Fibroblast of skin of abdomen (primary cell): ENCODE measurements at places on chromosomes 3 and 15.

- DNase-seq = peak; percentile 73
These were observed 226.8 kb upstream of the BHLHE40 start for GRCh38 chr3:4752201-4753072.

DNA sequence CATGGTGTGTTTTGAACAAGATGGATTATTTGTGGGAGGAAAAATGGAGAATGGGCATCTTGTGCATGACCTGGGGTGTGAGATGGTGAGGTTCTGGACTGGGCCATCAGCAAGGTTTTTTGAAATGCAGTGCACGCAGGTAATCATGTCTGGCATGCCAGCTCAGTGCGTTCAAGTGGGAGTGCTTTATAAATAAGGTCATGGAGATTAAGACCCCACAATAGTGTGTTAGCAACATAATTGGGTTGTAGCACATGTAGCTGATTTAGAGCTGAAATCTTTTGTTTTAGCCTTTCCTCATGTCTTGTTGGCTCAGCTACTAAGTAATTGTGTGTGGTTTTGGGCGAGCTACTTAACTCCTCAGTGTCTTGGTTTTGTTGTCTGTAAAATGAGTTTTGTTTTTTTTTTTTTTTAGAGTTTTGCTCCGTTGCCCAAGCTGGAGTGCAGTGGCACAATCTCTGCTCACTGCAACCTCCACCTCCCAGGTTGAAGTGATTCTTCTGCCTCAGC is 3.9 kb upstream of the CACNA1D start:
- DNase-seq = no peak

- DNase-seq = no peak
These were observed 103.1 kb downstream of the LINGO1 start for GRCh38 chr15:77529394-77530159.

- no peak for DNase-seq
These were observed 24.3 kb downstream of the PLA2G4F start for GRCh38 chr15:42131826-42132806.

- peak; percentile 83 for DNase-seq
These were observed 32.2 kb upstream of the GREM1 start for GRCh38 chr15:32685576-32685975.

DNA sequence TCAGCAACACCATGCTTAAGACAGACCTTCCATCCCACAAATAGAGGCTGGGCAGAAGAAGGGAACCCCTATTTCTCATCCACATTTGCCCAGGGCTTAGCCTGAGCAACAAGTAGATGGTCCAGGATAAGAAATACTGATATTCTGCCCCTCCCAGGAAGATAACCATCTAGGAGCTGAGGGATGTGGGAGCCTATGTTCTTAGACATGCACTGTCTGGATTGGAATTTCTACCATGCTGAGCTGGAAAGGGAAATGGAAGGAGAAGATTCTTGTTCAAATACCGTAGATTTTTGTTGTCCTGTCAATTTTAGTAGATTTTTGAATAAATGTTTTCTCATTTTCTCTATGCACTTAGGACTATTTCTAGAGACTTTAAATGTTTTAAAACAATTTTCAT is 450.7 kb upstream of the SEMA6D start:
- peak; percentile 4 for DNase-seq

GRCh38 chr3:138359148-138359918 is 11.0 kb downstream of the MRAS start:
- no peak for DNase-seq

DNA sequence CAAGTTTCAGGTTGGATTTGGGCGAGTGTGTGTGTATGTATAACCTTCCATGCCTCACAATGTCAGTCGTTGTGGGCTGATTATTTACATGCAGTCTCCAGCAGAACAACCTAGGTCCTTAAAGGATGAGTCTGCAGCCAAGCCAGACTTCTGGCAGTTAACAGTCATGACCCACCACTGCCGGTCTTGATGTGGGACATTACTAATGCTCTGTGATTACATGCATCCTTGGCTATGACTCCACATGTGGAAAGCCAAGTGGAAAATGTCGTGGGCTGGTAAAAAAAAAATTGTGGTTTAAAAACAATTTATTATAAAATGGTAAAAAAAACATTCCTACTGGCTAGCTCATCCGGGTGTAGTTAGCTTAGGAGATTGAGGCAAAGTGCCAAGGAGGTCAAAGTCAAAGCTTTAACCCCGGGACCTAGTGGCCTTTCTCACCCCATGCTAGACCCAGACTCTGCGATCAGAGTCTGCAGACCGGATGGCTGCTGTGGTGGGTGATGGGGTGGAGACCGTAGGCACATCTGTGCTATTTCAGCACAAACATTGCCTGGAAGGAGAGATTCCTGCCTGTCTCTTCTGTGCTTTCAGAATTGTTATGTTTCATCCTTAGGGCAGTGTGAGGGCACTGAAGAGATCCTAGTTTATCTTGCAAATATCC is 6.8 kb downstream of the RARRES1 start:
- peak; percentile 98 for DNase-seq

- DNase-seq = no peak
These were observed 612 bp upstream of the LDHAL6B start for GRCh38 chr15:59205839-59206622.

- DNase-seq = no peak
These were observed 193.2 kb downstream of the GOLGA6L6 start for GRCh38 chr15:20348291-20348899.

GRCh38 chr3:108100906-108101660 is 10.3 kb upstream of the CD47 start:
- DNase-seq = no peak

DNA sequence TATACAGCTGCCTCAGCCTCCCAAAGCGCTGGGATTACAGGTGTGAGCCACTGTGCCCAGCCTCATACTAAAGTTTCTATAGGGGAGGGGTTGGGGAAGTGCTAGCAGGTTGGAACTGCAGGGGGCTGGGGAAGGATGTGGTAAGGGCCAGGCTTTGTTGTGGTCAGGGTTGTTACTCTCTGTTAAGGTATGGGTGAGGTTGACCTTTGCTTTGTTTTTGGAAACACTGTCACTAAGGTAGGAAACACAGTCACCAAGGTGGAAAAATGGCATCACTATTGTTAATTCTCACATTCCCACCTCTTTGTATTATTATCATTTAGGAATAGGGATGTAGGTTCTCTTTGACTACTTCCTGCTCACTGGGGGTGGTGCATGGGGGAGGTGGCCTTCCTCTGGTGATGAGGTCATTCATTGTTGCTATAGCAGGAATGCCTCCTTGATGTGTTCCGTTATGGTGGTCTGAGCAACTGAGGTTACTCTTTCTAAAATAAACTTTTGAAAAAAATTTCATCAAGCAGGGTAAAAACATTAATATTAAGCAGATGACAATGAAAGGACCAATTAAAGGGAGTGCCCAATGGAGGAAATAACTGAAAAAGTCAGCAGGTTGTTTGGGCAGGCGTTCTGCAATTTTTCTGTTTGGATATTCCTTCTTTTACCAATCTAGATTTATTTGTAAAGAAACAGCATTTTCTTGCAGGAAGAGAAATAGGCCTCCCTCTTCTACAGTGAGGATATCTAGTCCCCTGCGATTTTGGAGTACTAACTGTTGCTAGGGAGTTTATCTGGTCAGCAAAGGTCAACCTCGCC is 150.5 kb downstream of the WDR76 start:
- no peak for DNase-seq

DNA sequence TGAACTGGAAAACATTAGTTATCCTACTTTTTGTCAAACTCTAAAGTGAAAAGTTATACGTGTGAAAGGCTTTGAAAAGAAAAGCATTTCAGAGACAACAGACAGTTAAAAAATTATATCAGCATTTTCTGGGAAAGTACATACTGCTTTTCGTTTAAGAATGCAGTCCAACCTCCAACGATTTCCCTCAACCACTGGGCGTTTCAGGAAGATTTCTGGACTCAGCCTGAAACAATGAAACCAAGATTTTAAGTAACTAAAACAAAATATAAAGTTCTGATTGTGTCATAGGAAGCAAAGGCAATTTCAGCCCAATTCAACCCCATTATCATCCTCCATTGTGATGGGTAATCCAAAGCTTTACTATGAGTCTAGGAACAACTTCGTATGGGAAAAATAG is 110.7 kb downstream of the PLD1 start:
- DNase-seq = no peak

DNA sequence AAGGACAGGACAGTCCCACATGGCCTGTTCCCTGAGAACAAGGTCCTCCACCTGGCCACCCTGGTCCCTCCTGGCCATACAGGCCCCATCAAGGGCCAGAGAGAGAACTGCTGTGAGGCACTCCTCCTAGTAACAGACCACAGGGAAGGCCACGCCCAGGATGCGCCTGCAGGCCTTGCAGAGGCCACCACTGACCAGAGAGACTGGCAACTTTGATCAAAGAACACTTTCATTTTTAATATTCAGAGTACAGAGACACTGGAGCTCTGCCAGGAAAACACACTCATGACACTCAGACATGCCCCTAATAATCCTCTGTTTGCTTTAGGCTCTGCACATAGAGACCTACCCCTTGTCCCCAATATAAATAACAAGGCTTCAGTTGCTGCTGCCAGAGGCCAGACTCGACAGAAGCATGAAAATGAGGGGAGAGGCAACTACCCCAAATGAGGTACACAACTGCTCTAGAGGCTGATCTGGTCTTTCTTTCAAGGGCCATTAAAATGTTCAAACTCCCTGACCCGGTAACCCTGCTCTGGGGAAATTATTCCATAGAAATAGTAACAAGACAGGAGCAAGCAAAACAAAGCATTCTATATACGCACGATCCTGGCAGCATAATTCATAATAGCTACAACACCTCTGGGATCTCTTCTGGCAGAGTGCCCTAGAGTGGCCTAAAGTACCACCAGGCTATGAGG is 44.8 kb downstream of the CCDC12 start:
- DNase-seq = no peak

- no peak for DNase-seq
These were observed 1.5 kb upstream of the GCSAM start for GRCh38 chr3:112134335-112135124.

- DNase-seq = no peak
These were observed 6.9 kb downstream of the MITF start for GRCh38 chr3:69746119-69746518.

- peak; percentile 81 for DNase-seq
These were observed 457.3 kb upstream of the KCNMB2 start for GRCh38 chr3:178078953-178079352.

GRCh38 chr15:53013329-53013728 is 223.2 kb upstream of the ONECUT1 start:
- DNase-seq = no peak

DNA sequence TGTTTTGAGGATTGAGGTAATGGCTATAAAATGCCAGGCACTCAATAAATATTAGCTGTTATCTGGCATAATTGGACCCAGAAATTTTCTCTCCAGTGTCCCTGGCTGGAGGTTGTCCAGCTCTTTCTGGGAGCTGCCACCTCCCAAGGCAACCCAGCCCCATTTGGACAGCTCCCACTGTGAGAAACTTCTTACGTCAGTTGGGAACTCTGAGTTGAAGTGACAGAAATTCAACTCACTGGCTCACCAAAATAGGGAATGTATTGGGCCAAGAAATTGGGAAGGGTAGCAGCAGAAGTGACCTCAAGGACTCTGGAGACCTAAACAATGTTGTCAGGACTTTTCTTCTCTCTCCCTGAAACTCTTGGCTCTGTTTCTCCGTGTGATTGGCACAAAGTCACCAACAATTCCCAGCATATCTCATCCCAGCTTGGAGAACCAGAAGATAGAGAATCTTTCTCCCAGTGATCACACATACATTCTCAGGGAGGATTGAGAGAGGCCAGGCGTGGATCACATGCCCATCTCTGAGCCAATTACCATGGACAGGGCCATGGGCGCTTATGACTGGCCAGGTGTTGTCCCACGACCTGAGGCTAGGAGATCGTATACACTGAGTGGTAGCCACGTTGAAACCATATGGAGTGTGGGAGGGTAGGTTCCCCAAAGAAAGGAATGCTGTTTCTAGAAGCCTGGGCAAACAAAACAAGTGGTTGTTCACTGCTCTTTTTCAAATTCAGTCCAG is 22.5 kb upstream of the HCN4 start:
- DNase-seq = no peak

DNA sequence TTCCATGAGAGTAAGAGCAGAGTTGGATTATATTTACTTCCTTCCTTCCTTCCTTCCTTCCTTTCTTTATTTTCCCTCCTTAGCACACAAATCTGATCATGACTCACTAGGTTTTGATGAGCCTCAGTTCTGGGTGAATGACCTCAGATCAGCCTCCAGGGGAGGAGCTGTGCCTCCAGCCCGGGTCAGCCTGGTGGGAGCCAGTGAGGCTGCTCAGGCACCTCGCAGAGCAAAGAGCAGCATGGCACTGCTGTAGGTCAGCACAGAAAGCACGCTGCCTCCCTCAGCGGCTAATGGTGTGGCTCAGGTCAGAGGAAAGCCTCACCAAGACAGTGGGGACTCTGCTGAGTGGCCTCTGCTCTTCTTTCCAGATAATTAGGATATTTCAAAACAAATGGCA is 108.5 kb downstream of the SYNPR start:
- DNase-seq = no peak
